Activated CD8-positive, alpha-beta memory T cell treated with anti-CD3 and anti-CD28 coated beads, Interleukin-2, amount 10 ng/mL, durations not matched to agents 7 days and 5 days (primary cell): ENCODE measurements at places on chromosomes 5 and 9. TPM values are rescaled to one million over a fixed set of nuclear protein-coding genes. Genes with fewer than 3 reads are reported as not detected.

DDX46 gene
- total RNA-seq: 77.0 TPM

LTC4S gene
- 0.91 TPM for total RNA-seq

TMEM252 gene
- not detected for total RNA-seq

IFNB1 gene
- total RNA-seq: 1.2 TPM

WHRN gene
- 12.4 TPM for total RNA-seq

TNFSF8 gene
- total RNA-seq: 30.3 TPM

TRUB2 gene
- 22.3 TPM for total RNA-seq

DNA sequence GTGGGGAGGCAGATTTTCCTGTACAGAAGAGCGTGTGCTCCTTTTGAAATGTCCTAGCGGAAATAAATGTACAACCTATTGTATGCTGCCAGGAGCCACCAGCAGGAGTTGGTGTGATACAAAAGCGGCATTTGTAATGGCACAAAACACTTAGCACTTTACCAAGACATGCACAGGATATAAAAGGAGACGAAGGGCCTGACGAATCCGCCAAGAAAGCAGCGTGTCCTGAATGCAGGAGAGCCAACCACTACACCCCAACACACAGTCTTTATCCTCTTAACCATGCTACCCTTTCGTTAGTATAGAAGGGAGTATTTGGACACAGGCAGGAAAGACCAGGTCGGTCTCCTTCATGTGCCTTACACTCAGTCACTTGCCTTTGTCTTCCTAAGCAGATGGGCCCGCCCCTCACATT lies 218.1 kb downstream of the TRIM32 start:
- DNase-seq: no peak

GRCh38 chr5:139704748-139705147 lies 56.6 kb downstream of the CXXC5 start:
- DNase-seq: no peak

DNA sequence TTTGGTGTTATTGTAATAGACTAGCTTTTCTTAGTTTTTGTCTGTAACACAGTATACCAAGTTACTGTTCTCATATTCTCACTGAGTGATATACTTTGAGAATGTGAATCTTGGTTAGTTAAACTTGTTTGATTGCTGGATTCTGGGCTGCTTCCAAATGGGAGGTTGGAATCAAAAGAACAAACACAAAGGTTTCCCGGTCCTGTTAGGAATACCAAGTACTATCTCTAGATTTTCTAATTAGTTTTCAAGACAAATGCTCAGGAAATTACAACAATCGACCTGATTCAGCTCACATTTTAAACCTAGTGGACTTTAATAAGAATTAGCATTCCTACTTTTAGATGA lies 244.3 kb downstream of the CSNK1G3 start:
- DNase-seq: no peak

DNA sequence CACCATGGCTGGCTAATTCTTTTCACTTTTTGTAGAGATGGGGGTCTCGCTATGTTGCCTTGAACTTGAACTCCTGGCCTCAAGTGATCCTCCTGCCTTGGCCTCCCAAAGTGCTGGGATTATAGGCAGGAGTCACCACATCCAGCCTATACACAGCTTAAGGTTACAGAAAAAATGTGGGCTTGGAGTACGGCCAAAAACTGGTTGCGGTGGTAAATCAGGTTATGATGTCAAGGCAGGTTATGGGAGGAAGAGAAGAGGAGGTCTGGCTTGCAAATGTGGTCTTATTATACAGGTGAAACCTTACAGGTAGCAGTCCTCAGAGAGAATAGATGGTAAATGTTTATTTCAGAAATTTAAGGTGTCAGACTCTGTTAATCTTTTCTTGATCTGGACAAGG lies 30.7 kb upstream of the SYK start:
- DNase-seq: no peak

GRCh38 chr5:51986733-51987132 lies 603.5 kb downstream of the ISL1 start:
- no peak for DNase-seq

DNA sequence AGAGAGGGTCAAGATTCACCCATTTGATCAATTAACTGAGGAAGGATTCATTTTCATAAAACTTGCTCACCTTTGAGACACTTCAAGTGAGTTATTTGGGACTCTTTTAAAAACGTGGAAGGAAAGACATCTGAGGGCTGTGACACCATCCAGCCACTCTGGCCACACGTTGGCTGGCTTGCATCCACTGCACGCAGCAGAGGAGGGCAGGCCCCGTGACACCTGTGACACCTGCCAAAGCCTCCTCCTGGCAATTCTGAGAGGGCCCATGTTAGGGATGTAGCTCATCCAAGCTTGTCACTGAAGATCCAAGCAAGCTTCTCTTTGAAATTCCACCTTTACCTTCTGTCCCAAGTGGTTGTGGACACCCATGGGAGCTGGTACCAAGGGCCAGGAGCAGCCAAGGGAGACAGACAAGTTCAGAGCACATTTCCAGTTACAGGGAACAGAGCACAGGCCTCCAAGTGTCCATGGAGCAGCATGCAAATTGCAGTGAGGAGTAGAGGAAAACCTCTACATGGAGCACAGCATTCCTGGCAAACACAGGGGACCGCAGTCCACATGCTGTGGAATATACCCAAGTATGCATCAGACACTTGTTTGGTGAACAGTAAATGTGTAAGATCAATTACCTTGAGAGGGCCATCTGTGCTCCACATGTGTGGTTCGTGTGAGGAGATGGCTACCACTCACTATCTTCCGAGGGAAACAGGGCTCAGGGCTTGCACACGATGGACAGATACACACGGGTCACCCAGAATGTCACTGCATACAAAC lies 4.8 kb downstream of the PRSS3 start:
- no peak for DNase-seq

GRCh38 chr5:35640623-35641022 lies 23.0 kb downstream of the SPEF2 start:
- DNase-seq: no peak

DNA sequence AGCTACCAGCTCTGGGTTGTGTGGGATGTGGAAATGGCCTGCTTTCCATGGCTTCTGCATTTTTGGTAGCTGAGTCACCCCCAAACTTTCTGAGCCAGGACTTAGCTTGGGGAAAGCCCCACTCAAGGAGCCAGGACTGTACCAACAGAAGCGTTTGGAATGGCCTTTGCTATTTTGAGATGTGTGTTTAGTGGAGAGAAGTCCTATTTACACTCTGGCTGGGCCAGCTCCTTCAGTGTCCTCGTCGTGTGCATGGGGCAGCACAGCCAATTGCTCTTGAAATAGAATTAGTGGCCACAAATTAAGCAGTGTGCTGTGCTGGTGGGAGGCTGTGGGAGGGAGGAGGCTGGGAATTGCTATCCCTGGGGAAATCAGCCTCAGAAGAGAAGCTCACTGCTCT lies 51.6 kb downstream of the ENTREP1 start:
- no peak for DNase-seq

- DNase-seq: no peak
Observed at GRCh38 chr5:62574599-62574998, 4.0 kb upstream of the LRRC70 start.

DNA sequence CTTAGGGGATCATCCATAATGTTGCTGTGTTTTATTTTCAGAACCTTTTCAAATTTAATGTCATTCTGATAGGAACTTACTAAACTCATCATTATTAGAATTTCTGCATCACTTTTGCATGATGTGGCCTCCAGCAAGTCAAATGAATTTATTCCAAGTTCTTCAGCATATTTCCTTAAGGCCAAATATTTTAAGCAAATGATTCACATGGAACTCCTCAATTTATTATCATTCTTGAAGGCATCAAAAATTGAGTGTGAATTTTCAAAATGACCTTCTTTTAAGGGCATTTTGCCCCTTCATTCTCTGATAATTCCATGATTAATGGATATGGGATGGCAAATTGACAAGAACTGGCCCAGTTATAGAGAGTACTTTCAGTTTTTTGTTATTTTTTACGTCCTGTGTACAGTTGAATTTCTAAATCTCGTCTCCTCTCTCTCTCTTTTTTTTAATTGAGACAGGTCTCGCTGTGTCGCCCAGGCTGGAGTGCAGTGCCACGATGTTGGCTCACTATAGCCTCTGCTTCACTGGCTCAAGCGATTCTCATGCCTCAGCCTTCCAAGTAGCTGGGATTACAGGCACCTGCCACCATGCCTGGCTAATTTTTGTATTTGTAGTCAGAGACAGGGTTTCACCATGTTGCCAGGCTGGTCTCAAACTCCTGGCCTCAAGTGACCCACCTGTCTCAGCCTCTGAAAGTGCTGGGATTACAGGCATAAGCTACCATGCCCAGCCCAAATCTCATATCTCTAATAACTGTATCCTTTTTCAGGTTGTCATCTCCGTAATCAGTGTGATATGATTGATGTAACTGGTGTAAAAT lies 29.1 kb downstream of the GPR21 start:
- DNase-seq: no peak
